ENCODE measurements at places on chromosomes 6 and 20. TPM values are rescaled to one million over a fixed set of nuclear protein-coding genes. Genes with fewer than 3 reads are reported as not detected.

GRCh38 chr6:170236131-170236836, 54.6 kb downstream of the DLL1 start:
- DNase-seq: no peak

DNA sequence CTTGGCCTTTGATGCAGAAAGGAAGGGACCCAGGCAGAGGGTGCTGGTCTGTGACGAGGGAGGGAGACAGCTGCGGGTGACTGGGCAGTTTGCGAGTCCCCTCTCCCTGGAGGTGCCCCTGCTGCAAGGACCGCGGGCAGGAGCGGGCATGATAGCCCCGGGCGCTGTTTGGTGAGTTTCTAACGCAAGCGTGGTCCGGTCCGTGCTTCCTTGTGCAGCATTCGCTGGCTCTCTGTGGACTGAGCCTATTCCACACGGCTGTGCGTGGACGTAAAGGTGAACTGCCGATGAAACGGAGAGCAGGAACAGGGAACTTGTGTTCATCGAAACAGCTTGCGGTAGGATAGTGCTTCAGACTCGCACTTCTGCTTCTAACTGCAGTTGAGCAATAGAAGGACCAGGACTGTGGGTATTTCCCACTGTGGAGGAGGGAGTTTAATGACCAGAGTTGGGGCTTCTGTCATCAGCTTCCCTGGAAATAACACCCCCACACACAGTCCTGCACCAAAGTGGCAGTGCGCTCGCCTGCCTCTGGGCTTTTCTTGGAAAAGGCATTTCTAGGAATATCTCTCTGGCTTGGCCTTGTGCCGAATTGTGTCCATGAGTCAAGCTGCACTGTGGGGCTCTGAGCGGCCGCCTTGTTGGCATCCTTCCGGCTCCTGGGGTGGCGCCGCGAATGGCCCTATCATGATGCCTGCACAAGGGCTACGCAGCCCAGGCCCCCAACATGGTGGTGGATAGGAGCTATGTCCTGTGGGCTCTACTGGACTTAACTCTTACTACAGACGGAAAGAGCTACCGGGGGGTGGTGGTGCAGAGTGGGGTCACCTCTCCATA, 48.9 kb downstream of the DUSP22 start:
- DNase-seq: no peak

GRCh38 chr20:19021406-19022117, 190.9 kb upstream of the SLC24A3 start:
- DNase-seq: no peak

GRCh38 chr6:83467620-83468036, 36.8 kb upstream of the ME1 start:
- no peak for DNase-seq

DNA sequence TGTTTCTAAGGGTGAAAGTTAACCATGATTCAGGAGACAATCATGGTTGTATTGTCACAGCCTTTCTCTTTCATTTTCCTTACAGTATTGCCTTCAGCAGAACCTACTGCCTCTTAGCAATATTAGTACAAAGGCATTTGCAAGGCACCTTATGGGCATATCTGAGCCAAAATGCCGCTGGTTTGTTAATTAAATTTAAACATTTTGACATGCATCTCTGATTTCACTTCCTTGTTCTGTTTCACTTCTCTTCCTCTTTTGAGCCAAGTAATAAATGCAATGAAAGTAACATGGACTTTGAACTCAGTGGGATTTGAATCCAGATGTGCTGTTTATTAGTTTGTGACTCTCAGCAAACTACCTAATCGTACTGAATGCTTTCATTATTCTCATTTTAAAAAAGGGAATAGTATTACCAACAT, 467.4 kb upstream of the CITED2 start:
- DNase-seq: no peak

- no peak for DNase-seq
Observed at GRCh38 chr6:149428606-149429005, 28.5 kb downstream of the SUMO4 start.

GRCh38 chr20:38342216-38342615, 4.1 kb upstream of the LBP start:
- no peak for DNase-seq

DNA sequence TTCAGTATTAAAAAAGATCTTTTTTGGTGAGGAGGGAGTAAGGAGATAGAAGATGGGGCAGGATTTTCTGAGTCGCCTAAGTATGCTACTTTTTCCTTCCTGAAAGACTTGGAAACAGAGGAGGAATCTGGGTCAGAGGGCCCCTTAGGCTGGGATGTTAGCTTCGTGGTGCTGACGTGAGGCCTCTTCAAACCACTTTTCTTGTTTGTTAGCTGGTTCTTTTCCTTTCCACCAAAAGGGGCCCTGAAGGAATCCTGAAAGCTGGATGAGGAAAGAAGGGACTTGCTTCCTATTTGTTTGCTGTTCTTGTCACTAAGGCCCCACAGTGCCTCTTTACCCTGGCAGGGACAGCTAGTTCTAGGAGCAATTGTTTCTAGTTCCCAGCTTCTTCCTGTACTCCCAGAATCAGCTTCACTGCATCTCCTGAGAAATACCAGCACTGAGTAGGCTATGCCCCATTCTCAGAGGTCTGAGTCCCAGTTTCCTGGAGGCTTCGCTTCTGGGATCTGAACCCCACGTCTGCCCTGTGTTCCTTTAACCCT, 2.2 kb upstream of the IL20RA start:
- no peak for DNase-seq

EPPIN gene
- polyA plus RNA-seq: 0.14 TPM

TNF gene
- 0.28 TPM for polyA plus RNA-seq

BPIFA1 gene
- not detected for polyA plus RNA-seq

RIPPLY2 gene
- polyA plus RNA-seq: not detected

GTF2H4 gene
- 47.1 TPM for polyA plus RNA-seq
